ENCODE measurements at places on chromosomes 6 and 20.

DNA sequence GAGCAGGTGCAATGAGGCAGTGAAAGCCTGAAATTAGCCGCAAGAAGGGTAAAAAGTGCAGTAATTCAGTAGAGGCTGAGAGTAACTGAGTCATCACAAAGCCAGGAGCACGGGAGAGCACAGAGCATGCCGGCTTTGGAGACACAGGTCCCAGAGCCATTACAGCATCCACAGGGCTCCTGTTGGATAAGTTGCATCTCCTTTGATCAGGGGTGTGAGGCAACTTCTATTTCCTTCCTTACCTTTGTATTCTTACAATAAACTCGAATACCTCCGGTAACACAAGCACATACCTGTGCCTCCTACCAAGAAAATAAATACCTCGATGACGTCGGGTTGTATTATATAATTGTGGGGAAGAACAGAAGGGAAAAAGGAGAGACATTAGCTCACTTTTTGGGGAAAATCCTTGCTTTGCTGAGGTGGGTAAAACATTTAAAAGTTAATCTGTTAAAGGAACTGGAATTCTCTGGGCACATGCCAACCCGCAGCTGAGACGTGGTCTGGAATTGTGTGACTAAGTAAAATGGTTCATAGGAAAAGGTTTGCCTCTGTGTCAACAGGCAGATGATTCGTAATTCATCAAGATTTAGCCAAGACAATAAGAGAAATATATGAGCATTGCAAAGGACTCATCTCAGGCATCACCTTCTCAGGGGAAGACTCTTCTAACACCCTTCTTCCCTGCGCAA, 360.7 kb upstream of the ZFP64 start:
- peak; percentile 38 for DNase-seq

DNA sequence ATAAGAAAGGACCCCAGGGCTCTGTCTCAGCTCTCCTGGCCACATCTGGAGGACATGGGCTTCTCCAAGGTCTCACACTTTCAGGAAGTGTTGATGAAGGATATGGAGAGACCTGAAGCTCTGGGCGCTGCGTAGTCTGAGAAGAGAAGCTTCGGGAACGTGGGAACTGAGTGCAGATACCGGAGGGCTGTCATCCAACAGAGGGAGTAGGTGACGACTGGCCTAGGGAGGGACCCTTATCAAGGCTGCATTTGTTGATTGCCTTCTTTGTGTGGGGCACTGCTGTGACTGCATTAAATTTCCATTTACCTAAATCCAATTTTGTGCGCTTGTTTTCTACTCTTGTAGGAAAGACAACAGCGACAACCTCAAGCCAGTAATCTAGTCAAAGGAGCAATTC, 63.4 kb downstream of the PLG start:
- DNase-seq, result peak; percentile 55

DNA sequence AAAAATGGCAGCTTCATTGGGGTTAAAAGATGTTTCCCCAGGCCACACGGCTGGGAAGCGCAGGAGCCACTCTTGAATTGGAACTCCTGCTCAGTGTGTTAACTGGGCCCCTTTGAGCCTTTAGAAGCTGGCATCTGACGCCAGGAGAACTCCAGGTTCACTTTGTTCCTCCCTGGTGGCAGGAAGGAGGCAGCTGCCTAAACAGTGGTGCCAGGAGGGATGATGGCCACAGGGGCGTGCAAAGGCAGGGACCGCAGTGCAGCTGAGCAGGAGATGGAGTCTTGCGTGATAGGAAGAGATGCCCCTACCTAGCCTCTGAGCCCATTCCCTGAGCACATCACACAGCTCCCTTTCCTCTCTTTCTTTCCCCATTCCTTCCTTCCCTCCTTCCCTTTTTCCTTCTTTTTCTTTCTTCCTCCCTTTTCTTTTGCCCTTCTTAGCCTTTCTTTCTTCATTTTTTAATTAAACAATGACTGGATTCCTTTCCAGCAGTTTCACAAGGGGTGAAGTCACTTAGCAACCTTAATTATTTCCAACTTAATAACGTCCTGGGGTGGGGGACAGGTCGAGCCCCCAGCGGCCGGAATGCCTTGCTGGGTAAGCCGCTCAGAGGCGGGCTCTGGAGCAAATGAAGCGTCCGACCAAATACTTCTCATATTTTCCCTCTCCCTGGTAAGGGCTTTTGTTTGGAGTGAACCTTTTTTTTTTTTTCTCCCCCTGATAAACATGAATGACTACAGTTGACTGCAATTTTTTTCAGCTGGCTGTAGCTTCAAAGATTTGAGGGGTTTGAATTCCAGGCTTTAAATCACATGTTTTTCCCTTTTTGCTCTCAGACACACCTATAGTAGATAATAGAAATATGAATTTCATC, 20.8 kb upstream of the BMP7 start:
- no peak for DNase-seq

DNA sequence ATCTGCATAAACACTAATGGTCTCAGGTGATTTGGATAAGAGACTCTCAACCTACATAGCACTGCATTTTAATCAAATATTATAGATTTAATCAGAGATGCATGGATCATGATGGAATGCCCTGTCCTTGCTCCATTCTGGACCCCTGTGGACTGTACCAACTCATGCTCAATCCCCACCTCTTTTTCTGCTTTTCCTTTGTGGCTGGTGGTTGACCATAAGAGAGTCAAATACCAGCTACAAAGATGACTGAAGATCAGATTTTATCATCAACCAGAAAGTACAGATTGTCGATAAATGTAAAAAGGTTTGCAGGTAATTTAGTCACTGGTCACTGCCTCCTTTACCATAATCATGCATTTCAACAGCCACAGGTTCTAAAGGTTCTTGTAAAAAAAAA, 116.2 kb downstream of the ME1 start:
- no peak for DNase-seq

DNA sequence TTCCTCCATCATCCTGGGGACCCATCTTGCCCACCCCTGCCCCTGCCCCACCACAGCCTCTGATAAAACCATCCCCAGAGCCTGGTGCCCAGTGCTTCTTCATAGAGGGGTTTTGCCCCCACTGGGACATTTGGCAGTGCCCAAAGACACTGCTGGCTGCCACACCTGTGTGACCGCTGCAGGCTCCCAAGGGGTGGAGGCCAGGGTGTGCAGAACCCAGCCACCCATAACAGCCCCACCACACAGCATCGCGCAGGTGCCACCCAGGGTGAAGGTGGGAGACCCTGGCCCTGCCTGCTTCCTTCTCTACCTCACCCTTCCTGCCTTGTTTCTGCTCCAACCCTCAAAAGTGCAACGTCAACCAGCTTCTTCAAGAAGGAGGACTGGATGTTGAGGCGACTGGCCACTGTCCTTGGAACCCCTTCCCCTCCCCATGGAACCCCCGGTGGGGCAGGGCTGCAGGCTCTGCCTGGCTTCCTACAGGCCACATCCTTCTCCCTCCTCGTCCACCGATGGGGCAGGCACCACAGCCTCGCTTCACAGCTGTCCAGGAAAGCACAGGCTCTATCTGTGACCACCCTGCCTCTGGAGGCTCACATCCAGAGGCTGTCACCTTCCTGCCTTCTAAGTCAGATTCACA, 79.2 kb upstream of the MPC1 start:
- no peak for DNase-seq

GRCh38 chr20:17783671-17784070, 83.9 kb downstream of the BANF2 start:
- no peak for DNase-seq

GRCh38 chr6:3650076-3650958, 101.2 kb downstream of the PXDC1 start:
- no peak for DNase-seq

- no peak for DNase-seq
These were observed 68.1 kb upstream of the CEP85L start for GRCh38 chr6:118719351-118720124.

- no peak for DNase-seq
These were observed 60.8 kb downstream of the STX11 start for GRCh38 chr6:144211160-144211559.

- peak; percentile 94 for DNase-seq
These were observed 76.8 kb downstream of the NCOA7 start for GRCh38 chr6:125867483-125867942.

DNA sequence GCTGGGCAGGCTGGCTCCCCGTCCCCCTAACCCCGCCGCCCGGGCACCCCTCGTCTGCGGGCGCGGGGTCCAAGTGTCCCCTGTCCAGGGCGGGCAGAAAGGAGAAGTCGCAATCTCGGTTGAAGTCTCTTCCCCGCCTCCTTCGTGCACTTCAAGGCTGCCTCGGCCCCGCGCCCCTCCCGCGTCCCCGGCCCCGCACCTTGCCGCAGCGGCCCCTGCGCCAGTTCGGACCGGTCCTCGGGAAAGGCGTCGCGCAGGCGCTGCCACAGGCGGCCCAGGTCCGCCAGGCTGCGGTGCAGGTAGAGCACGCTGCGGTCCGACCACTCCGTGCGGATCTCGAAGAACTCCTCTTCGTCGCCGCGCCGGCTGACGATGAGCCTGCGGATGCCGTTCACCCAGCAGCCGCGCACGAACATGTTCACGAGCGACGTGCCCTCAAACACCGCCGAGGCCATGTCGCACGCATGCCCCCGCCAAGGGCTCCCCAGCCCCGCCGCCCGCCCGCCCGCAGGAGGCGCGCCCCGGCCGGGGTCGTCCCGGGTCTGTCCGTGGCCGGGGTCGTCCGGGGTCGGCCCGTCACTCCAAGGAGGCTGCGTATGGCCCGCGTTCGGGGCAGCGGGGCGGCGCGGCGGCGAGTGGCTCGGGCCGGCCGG, at the start of gene PXDC1:
PXDC1 (minus strand) TSS at position 637 of the 653 bp plus-strand sequence; CDS start at position 455, 182 bp downstream.
- DNase-seq, result peak; percentile 61

DNA sequence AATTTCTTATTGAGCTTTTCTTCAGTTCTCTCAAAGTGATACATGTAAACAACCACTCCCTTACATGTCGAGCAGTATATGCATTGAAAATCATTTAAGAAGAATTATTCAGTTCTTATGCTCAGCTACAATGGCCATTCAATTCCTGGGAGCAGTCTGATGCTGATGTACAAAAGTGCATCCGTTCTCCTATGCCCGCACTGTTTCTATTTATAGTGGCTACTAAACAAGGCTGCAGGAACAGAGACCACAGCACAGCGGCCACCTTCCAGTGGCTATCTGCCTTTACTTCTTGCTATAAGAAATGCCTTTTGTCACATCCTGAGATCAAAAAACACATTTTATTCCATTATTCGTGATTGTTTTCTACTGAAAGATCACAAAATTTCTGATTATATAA, 82.2 kb downstream of the FHL5 start:
- no peak for DNase-seq

DNA sequence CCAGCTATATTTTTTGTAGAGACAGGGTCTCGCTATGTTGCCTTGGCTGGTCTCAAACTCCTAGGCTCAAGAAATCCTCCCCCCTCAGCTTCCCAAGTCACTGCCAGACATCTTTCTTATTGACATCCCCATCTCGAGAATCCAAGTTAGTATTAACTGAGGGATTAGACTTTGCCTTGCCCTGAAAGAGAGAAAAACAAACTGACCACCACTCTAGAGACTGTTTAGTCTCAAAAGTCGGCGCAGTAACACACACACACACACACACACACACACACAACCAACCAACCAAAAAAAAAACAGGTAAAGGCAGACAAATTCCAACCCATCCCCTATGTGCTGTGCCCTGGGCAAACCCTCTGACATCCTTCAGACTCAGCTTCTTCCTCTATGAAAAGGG, 27.2 kb upstream of the PNPLA1 start:
- no peak for DNase-seq

Data from GM23338 (cell line).